Lung (tissue), 17 donors: ENCODE measurements at places on chromosomes 12 and 14. TPM values are rescaled to one million over a fixed set of nuclear protein-coding genes. Genes with fewer than 3 reads are reported as not detected.

- DNase-seq: peak; percentile 94
Measured at GRCh38 chr14:58637391-58638230, at the start of gene DACT1. DACT1 (plus strand) TSS chr14:58637962; CDS start chr14:58638203, 241 bp downstream.

- DNase-seq: no peak
Measured at GRCh38 chr12:49936925-49937324, 13.6 kb upstream of the AQP2 start.

GRCh38 chr14:32472512-32473463 is 143.7 kb downstream of the AKAP6 start:
- peak; percentile 80 for DNase-seq

DNA sequence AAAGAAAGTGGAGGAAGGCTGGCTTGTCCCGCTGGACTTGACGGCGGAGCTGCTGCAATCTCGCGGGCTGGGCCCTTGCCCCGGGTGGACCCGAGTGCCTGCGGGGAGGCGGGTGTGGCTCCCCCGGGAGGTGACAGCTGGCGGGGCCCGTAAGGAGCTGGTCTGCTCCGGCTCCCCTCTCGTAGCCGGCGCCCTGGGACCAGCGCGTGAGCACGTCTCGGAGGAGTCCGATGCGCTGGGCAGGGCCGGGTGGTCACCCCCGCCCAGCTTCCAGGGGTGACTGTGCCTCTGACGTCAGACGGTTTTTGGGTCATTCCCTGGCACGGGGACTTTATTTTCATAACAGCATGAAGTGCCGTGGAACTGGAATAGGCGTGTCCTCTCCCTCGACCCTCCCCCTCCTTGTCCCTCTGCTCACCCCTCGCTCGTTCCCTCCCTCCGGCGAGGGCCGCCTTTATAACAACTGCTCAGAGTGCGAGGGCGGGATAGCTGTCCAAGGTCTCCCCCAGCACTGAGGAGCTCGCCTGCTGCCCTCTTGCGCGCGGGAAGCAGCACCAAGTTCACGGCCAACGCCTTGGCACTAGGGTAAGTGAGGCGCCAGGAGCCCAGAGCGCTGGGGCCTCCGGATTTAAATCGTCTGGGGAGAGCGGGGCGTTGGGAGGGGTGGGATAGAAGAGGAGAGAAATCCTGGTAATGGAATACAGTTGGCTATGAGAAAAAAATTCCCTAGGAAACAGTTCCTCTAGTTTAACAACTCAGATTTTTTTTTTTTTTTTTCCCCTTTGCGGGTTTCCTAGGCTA is at the start of gene GPRC5A:
Gene GPRC5A, plus strand, starts transcription at position 483 of the 801 bp plus-strand sequence. CDS start 16,688 bp downstream, outside the sequence.
- peak; percentile 91 for DNase-seq

- no peak for DNase-seq
Measured at GRCh38 chr14:78188882-78189281, 18.7 kb downstream of the NRXN3 start.

GRCh38 chr12:118404876-118405521 is 28.6 kb downstream of the SUDS3 start:
- peak; percentile 65 for DNase-seq

DNA sequence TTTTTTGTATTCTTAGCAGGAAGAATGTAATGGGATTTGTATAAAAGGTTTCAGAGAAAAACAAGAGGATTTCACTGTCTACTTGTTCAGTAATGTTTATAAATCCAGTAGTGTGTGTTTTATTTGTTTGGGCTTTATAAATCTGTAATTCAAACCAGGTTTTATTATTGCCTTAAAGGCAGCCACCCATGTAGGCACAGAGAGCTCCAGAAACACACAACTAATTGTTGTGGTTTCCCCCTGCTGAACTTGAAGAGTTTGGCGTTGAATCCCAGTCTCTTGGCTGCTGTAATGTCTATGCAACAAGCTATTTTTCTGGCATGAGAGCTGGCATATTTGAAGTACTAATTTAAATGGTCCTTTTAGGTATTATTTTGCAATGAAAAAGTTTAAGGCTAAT is 63.4 kb upstream of the SLCO1C1 start:
- DNase-seq: no peak

DNA sequence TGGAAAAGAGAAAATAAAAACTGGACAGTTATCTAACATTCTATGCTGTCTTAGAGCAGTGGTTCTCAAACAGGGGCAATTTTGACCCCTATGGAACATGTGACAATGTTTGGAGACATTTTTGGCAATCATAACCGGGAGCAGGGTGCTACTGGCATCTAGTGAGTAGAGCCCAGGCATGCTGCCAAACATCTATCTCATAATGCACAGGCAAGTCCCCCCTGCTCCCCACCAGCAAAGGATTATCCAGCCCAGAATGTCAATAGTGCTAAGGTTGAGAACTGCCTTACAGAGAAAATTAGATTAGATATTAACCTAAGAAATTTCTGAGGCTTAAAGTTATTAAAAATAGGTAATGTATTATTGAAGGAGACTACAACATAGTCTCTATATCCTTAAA is 22.9 kb upstream of the CATSPERB start:
- peak; percentile 76 for DNase-seq

GRCh38 chr12:113019025-113019424 is 37.5 kb upstream of the DTX1 start:
- no peak for DNase-seq

- peak; percentile 57 for DNase-seq
Measured at GRCh38 chr12:124633365-124634362, 66.3 kb upstream of the NCOR2 start.

GRCh38 chr12:118061873-118062843 is 1.2 kb upstream of the WSB2 start:
- peak; percentile 86 for DNase-seq

- DNase-seq: no peak
Measured at GRCh38 chr12:29883941-29884554, 100.3 kb upstream of the TMTC1 start.

GRCh38 chr14:56284641-56285040 is 166.4 kb downstream of the PELI2 start:
- DNase-seq: no peak

DNA sequence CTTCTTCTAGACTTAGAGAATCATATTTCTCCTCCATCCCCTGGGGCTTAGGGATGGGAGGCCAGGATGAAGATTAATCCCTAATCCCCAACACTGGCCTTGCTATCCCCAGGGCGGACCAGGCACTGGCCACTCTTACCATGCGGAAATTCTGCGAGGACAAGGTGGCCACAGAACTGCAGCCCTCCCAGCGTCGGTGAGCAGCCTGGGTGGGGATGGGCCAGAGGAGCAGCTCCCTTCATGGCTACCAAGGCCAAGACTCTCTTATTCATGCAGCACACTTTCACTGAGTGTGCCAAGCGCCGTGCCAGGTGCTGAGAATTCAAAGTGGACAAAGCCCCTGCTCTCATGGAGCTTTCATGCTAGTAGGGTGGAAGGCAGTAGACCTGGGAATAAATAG is 7.0 kb downstream of the TNS2 start:
- DNase-seq: no peak

DNA sequence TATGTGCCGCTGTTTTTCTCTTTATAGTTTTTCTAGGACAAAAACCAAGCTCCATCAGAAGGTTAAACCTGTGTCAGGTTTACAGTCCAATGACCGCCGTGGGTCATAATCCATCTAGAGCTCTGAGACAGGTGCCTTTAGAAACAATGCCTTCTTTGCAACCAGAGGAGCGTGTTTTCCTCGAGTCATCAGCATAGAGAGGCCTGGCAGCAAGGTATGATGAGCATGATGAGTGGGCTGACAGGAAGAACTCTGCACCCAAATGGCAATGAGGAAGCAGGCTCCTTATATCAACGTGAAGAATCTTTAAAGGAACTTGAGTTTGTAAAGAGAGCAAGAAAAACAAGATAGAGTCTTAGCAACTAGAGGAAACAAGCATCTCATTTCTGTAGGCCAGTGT is 60.5 kb upstream of the NUDT4 start:
- DNase-seq: no peak

GRCh38 chr14:99410019-99410418 is 70.6 kb downstream of the SETD3 start:
- no peak for DNase-seq

GRCh38 chr12:6198051-6198450 is 2.1 kb upstream of the CD9 start:
- peak; percentile 25 for DNase-seq

DNA sequence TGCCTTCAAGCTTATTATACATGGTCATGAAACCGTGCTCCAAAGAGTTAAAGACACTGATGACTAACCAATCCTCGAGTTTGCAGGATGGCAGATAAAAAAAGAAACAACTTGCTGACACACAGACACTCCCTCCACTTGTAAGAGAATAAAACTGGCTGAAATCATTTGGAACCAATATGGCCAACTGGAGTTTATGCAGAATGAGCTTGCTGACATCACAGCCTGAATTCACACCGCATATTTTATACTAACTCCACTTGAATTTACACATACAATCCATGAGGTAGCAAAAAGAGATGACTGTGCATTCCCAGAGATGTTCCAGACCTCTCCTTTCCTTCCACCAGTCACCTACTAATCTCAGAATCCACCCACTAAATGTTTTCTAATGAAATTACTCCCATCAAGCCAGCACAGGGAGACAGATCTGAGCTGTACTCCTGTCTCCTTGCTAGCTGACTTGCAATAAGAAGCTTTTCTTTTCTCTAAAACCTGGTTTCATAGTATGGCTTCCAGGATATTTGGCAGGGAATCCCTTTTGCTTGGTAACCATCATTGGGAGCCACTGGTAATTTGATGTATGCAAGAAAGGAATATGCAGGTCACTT is 15.8 kb upstream of the PTPRR start:
- DNase-seq: no peak

DNA sequence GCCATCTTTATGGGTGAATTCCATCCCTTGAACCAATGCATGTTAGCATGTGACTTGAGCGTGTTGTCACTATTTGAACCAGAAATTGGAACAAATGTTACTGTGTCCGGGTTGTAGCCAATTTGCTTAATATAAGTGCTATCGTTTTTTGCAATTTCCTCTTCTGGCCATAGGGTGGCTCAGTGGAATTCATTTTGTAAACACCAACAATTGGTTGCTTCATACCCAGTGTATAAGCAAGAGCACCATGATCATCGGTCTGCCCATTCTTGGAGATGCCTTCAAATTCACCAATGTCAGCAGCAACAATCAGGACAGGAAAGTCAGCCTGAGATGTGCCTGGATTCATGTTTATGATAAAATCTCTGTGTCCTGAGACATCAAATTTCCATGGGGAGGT is 5.0 kb upstream of the NEDD1 start:
- DNase-seq: no peak

GRCh38 chr14:30808576-30808975 is 65.8 kb upstream of the COCH start:
- no peak for DNase-seq

- DNase-seq: no peak
Measured at GRCh38 chr12:116714175-116714574, 23.7 kb downstream of the SPRING1 start.

- no peak for DNase-seq
Measured at GRCh38 chr12:29970501-29970900, 186.8 kb upstream of the TMTC1 start.

DNA sequence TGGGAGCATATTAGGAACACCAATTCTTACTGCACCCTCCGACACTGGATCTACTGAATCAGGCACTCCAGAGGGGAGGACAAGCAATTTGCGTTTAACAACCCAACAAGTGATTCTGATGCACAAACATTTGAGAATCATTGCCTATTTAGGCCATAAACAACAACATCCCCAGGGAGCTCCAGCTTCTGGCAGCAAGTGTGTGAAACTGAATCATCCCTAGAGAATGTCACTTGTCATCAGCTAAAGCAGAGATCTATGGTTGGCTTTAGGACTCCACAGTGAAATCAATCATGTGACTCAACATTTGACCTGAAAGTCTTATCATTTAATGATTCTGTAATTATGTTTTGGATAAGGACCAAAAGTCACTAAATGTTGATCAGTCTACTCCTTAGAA is 505.0 kb upstream of the FLRT2 start:
- no peak for DNase-seq

GRCh38 chr14:55505846-55506245 is 65.4 kb upstream of the TBPL2 start:
- no peak for DNase-seq

DNA sequence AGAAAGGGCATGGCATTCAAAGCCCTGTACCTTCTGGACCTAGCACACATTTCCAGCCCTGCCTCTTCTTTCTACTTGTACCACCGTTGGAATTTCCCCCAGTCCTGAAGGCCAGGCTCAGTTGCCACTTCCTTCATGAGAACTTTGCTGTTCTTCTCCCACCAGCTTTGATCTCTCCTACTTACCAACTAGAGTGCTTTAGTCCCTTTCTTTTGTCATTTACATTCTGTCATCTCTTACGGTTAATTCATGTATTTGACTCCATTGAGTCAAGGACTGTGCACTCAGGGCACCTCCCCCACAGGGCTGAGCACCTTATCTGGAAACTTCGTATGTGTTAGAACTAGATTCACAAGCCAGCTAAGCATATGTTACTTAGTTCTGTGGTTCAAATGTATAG is 26.3 kb downstream of the BICDL1 start:
- DNase-seq: no peak

DNA sequence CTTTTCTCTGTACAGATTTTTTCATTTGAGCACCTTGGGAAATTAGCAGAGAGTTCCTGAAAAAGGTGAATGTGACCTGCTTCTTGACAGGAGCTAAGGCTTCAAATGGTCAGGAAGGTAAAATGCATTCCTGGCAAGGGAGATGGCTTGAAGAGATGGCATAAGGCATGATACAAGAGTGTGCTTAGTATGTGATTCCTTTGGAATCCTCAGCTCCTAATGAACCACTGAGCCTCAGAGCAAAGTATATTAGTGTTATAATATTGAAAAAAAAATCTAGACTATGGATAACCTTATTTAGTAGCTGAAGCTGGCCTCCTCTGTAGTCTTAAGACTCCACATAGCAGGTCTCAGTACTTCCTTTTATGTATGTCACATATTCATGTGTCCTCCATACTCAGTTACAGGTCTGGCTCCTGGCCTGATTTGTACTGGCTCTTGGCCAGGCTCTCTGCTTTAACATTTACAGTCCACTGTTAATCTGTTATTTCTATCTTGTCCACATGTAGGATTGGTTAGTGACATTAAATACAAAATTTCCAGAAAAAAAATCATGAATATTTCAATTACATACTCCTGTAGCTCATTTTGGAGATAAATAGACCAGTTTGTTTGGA is 17.9 kb downstream of the TOGARAM1 start:
- no peak for DNase-seq

GRCh38 chr14:33068626-33069025 is 129.9 kb downstream of the NPAS3 start:
- DNase-seq: no peak

GRCh38 chr12:13573698-13574321 is 377.3 kb downstream of the EMP1 start:
- DNase-seq: no peak

GRCh38 chr14:44030831-44031383 is 476.2 kb downstream of the FSCB start:
- no peak for DNase-seq

FANCM gene
- polyA plus RNA-seq: 0.88 TPM

LRRC43 gene
- polyA plus RNA-seq: 3.7 TPM

ADGRD1 gene
- 23.5 TPM for polyA plus RNA-seq

GNPTAB gene
- 27.6 TPM for polyA plus RNA-seq

NRXN3 gene
- 2.1 TPM for polyA plus RNA-seq

TMEM179 gene
- polyA plus RNA-seq: 0.10 TPM

DBX2 gene
- polyA plus RNA-seq: 0.01 TPM

OXA1L gene
- 98.6 TPM for polyA plus RNA-seq

EDDM3A gene
- polyA plus RNA-seq: not detected

RFX4 gene
- not detected for polyA plus RNA-seq

NELL2 gene
- polyA plus RNA-seq: 2.2 TPM

KRT3 gene
- not detected for polyA plus RNA-seq

TMEM52B gene
- polyA plus RNA-seq: 0.83 TPM

DHRS2 gene
- 0.55 TPM for polyA plus RNA-seq

NR1H4 gene
- not detected for polyA plus RNA-seq

CPM gene
- polyA plus RNA-seq: 70.7 TPM
